ENCODE measurements at places on chromosomes 12 and 14.

GRCh38 chr12:100913872-100914592 lies 119.5 kb downstream of the ANO4 start:
- no peak for DNase-seq

DNA sequence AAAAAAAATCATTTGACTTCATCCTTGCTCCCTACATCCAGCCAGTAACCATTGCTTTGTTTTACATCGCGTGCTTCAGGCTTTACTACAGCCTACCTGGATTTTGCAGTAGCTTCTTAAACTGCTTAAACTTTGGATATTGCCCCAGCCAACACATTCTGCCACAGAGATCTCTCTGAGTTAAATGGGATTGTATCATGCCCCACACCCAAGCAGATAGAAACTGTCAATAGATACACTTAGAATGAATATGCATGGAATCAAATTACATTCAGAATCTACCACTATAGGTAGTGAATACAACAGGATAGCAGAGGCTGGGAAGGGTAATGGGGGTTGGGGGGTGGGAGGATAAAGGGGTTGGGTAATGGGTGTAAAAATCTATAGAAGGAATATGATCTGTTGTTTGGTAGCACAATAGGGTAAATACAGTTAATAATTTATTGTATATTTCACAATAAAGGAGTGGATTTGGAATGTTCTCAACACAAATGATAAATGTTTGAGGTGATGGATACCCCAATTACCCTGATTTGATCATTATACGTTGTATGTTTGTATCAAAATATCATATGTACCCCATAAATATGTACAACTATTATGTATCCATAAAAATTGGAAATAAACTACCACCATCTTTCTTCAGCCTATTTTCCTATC lies 2.7 kb upstream of the MYRFL start:
- DNase-seq: no peak

DNA sequence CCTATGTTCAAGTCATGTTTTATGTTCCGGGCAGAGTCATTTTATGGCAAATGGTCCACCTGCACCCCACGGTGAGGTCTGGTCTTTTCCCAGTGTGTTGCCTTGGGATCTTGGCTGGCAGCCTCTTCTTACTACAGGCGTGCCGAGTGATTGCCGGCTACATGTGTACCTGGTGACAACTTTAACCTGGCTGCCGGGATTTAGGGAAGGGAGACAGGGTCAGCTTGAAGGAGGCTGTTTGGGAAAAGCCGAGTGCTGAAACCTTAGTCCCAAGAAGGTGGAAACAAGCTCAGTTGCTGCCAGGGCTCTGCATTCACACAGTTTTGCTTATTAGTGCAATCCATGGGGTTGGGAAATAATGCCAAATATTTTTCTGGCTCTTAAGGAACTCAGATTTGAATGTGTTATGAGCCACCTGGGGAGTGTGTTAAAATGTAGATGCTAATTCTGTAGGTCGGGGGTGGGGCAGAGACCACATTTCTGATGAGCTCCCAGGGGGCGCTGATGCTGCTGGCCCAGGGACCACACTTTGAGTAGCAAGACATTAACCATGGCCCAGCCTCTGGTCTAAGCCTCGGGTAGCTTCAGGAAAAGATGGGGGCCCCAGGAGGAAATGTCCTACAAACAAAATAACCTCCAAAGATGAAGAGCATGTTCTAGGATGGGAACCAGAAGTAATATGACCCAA lies 179.6 kb downstream of the TBX5 start:
- DNase-seq: no peak

DNA sequence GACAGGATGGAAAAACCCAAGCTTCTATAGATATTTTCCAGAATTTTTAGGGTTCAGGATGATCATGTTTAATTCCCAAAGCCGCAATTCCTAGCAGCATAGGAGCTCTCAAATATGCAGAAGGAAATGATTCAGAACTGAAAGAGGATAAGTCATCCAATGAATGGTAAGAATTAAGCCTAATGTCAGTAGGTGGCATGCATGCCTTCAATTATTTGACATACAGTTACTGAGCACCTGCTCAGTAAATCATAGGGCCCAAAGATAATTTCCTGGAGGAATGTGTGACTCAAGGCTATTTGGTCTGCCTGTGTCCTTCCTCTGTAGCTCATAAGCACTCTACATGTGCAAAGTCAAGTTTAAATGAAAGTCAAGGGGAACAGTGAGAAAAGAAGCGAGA lies 116.8 kb upstream of the SLC38A4 start:
- no peak for DNase-seq

DNA sequence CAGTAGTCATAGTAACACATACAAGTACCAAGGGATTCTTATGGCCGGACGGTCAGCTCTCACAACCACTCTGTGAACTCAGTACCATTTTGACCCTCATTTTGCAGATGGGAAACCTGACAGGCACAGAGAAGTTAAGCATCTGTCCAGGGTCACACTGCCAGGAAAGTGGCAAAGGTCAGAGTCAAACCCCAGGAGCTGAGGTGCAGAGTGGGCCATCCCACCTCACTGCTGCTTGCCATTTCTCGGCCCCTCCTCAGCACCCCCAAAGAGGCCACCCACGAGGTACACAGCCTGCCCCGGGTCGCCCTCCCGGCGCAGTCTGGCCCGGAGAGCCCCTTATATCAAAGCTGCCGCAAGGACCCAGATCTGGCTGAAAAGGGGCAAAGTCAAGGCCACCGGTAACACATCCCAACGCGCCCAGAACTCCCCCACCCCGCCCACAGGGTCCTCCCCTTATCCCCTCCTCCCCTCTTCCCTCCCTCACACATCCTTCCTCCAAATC lies 1.7 kb downstream of the NCOR2 start:
- no peak for DNase-seq

DNA sequence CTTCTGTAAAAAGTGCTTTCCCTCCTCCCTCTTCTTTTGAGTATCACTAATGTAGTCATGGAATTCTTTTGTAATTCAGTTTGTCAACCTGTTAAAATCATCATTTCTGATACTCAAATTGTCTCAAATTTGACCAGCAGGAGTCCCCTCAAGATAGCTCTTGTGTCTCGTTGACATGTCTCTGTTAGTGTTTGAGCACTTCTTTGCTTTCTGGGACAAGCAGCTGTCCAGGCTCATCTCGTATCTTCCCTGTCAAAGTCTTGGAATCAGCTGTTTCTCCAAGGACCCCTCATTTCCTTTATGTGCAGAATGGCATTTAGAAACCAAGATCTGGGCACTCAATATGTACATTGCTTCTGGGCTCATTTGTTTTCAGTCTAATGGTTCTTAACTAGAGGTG lies 10.7 kb downstream of the CIPC start:
- no peak for DNase-seq

- DNase-seq: no peak
These were observed 18.6 kb downstream of the GNS start for GRCh38 chr12:64740646-64741045.

- no peak for DNase-seq
These were observed 246.6 kb upstream of the RTL1 start for GRCh38 chr14:101150039-101150610.

- no peak for DNase-seq
These were observed 27.7 kb upstream of the LTA4H start for GRCh38 chr12:96063046-96063445.

DNA sequence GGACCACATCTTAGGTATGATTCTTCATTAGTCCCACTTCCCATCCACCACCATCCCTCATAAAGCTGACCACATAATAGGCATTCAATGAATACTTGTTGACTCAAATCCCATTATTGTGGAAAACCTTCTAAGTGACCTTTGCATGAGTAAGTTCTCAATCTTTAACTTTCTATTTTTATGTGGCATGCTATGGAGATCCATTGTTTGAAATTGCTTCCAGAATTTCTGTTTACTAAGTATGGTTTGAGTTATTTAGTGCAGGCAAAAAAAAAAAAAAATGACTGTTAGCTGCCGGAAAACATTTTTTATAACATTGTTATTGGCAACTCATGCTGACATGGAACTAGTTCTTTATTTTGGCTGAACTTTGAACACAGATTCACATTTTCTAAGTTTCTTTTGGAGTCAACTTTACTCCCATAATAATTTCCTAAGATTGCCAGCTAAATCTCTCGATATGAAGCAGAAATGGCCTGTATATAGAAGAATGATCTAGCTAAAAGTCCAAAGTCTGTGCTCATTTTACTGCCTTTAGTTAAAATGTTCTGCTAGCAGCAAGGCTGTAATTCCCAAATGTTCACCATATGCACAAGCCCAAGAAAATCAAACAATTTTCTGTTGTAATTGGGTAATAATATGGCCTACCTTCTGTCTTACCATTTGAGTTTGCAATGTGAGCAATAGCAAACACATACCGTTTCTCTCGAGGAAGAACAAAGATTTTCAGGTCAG lies 77.9 kb downstream of the PTGER2 start:
- DNase-seq: no peak

GRCh38 chr12:6088921-6089747 lies 35.3 kb downstream of the VWF start:
- DNase-seq: no peak

- DNase-seq: no peak
These were observed 22.4 kb upstream of the CLEC2D start for GRCh38 chr12:9646794-9647781.

Measured in stimulated activated CD8-positive, alpha-beta memory T cell treated with anti-CD3 and anti-CD28 coated beads, Interleukin-4, amount 100 ng/mL, for 48 hours (primary cell).